Activated CD4-positive, alpha-beta T cell treated with anti-CD3 and anti-CD28 coated beads, Interleukin-2, Interleukin-6, amounts not matched to agents 100 ng/mL and 50 ng/mL, durations not matched to agents 16 hours and 8 hours (primary cell): ENCODE measurements at places on chromosomes 4 and X.
A peak's percentile ranks its signal among the peaks of the same experiment; 100 is the strongest.

- no peak for DNase-seq
Measured at GRCh38 chr4:158722291-158722916, 792 bp downstream of the PPID start.

DNA sequence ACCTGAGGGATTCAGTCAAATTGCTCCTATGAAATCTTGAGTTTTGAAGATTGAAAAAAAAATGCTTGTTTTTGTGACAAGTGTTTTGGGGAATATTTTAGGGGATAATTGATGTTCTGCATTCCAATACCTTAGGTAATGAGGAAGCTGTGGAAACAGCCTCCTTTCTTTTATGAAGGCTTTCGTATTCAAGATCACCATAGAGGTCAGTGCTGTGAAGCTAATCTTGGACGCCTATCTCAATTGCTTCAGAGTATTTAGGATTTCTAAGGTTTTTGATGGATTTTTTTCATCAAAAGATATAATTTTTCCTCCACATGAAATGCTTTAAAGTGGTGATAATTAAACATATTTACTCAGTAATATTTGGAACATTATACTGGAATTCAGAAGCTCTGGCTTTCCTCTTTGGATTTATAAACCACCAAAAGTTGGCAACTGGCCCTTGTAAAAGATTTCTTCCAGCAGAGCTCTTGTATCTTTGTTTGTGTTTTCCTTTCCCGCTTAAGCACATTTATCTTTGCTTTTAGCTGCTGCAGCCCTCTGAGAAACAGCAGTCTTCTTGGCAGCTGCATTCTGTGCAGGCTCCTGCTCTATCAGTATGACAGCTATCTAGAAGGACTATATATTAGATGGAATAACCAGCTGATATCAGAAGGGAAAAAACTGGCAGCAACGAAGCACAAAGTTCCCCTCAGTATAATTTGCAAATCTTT, 63.7 kb downstream of the HMGB2 start:
- no peak for DNase-seq

GRCh38 chrX:82734140-82734539, 774.0 kb upstream of the POU3F4 start:
- DNase-seq = no peak

DNA sequence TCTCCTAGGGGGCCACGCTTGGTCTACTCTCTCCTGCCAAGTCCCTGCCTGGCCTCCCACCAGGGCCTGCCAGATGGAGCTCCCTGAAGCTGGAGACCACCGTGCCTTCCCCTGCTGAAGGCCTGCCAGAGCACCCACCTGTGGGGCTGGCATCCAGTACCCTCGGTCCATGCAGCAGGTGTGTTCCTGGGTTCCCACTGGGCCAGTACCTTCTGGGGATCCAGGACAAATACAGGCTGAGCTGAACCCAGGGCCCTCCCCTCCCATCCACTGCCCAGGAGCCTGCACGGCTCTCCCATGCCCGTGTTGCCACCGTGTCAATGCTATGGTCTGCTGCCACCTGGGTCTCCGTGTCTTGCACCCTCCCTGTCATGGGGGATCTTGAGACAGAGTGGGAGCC, 68.8 kb downstream of the ABLIM2 start:
- no peak for DNase-seq

GRCh38 chrX:137354851-137355250, 211.1 kb upstream of the ZIC3 start:
- DNase-seq = no peak

DNA sequence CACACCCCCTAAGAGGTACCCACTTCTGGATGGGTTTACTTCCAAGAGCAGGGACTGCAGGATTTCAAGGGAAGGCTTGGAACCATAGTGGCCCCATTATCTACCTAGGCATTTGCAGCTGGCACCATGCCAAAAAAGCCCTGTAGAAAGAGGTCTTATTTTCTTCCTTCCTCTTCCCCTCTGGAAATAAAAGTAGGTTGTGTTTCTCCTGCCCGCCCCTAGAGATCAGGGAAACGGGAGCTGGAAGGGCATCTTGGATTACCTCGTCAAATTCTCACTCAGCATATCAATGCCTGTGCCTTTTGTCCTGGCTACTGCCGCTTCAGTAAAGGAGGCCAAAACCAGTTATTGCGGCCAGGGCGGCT, 1.6 kb downstream of the SCD5 start:
- DNase-seq = no peak

DNA sequence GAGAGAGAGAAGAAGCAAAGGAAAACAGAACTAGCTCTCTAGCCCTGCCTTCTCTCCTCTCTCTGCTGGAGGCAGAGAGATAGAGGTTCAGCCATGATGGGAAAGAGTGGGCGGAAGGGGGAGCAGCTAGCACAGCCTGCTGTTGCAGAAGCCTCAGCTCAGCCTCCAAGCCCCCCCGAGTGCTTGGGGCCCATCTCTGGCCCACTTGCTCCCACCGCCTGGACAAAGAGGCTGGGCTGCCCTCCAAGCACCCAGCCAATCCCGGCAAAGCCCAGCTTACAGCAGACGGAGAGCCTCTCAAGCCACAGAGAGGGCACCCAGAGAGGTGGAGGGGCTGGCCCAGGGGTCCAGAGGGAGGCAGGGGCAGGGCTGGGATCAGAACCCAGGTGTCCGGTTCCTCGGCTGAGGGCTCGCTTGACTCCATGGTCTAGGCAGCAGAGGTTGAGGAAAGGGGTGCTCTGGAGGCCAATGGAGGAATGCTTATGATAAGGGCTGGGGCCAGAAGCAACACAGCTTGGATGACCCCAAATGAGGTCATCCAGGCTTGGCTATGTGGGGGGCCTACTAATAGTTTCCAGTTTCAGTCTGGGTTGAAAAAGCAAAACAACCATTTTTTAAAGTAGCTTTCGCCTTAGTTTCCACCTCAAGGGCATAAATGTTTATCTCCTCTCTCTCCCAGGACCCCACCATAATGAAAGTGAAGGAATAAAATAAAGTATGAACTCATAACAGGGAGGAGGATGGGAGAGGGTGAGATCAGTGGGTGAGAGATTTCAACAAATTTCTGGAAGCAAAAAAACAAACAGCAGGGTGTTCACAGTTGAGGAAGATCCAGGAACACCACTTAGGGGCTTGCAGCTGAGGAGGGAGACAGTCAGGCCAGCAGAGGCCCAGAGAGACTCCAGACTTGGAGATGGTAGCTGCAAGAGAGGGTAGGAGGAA, 24.9 kb upstream of the IQSEC2 start:
- no peak for DNase-seq

GRCh38 chr4:73836373-73837279, at the start of gene CXCL6:
TSS of gene CXCL6 (plus strand) at chr4:73836678. CDS start at chr4:73836751, 73 bp downstream.
- no peak for DNase-seq

GRCh38 chr4:100420571-100420970, 97.3 kb downstream of the EMCN start:
- no peak for DNase-seq

- no peak for DNase-seq
Measured at GRCh38 chrX:145609951-145610511, 207.6 kb upstream of the SLITRK2 start.

DNA sequence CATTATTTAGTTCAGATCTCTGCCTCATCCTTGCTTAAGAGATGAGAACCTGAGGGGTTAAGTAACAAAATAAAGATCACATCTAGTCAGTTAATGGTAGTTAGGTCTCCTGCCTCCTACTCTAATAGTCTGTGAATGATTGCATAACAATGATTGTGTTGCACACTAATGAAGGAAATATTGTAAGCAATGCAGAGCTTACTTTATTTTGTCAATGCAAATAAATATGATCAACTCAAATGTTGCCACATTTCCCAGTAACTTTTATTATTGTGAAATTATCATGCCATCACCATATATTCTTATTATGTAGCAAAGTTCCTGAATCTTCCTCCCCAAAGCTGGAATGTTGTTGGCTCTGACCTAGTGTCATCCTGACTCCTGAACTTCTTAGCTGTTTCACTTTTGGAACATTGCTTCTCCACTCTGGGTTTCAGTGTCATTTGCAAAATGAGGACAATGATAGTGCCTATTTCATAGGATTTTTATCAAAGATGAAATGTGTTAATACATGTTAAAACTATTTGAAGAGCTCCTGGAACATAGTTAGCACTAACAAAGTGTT, 17.0 kb upstream of the GABRA4 start:
- DNase-seq = no peak

DNA sequence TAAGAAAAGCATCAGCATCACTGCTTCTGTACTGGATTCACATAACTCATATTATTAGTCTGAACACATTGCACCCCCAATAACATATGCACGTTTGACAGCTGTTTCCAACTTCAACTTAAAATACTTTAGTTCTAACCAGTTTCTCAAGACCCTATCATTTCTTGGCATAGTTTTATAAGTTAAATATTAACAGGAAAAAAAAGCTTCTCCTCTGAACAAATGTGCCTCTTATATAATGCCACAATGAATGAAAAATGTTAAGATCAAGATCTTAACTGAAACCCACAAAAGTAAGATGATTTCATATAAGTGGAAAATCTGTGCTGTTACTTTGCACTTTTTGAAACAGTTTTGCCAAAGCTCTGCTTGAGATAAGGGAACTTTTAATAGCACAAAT, 652.8 kb upstream of the FAM241A start:
- DNase-seq = no peak

- DNase-seq = no peak
Measured at GRCh38 chrX:111511477-111511876, at the start of gene SERTM2. TSS of gene SERTM2 (plus strand) at chrX:111511645. CDS start at chrX:111518858, 7,213 bp downstream.

- DNase-seq = no peak
Measured at GRCh38 chr4:88736264-88736663, 38.6 kb upstream of the NAP1L5 start.

DNA sequence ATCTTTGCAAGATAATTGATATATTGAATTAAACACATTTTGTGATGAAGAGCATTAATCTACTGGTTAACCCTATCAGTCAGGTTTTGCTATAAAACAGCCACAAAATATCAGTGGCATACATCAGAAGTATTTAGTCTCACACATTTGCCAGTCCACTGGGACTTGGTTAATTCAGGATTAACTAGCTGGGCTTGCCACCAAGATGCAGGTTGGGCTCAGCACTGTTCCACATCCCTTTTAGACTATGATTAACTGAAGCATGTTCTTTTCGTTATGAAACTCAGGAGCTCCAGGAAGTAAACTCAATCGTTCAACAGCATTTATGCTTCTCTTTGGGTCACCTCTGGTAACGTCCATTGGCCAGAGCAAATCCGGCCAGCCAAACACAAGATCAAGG, 538.1 kb upstream of the HS3ST1 start:
- DNase-seq = no peak

DNA sequence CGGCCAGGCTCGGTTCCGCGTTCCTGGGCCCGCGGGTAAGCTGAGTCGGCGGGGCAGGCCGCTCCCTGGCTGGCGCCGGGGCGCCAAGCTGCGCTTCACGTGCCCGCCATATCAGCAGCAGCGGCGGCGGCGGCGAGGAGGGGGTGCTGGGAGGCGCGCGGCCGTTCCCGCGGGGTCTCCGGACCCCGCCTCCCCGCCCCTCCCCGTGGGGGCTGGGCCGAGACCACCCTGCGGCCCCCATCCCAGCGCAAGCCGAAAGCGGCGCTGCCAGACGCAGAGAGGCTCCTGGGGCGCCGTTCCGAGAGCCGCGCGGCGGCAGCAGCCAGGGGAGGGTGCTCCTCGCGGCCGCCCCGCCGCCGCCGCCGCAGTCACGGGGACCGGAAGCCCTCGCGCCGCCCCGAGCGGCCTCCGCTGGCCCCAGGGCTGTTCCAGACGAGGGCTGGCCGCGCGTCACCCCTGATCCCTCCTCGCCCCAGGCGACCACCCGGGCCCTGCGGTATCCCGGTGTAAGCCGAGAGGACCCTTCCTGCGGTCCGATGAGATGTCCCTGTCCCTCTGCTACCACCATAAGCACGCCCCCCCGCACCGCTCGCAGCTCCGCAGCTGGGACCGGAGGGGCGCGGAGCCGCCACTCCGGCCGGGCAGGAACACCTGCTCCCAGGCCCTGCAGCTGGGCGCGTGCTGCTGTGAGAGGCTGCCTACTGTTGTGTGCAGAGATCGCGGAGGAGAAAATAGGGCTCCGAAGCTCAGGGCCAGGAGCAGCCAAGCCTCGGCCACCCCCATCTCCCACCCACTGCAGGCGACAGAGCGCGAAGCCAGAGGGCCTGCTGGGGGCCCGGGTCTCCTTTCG, 7.5 kb upstream of the BCOR start:
- DNase-seq = no peak

DNA sequence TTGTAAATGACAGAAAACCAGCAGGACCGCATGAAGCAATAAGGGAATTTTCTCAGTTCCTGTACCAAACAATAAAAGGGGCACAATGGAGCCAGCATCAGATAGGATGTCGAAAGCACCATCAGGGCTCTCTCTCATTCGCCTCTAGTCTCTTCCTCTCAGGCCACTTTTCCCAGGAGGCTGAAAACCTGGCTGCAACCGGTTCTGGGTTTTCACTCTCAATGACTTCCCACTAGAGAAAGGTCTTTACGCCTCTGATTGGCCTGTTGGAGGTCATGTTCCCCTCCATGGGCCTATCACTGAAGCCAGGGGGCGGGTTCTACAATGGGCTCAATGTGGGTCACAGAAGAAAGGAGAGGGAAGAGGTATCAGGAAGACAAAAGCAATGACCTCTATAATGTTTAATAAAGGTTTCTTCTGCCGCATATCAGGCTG, 29.3 kb downstream of the ZNF827 start:
- DNase-seq = no peak

- peak; percentile 75 for DNase-seq
Measured at GRCh38 chr4:84582302-84582987, 482 bp upstream of the CDS1 start.

GRCh38 chrX:134764202-134764785, 106.0 kb upstream of the PLAC1 start:
- DNase-seq = peak; percentile 38

- DNase-seq = no peak
Measured at GRCh38 chrX:14501327-14501726, 28.0 kb upstream of the GLRA2 start.

- peak; percentile 40 for DNase-seq
Measured at GRCh38 chrX:83469551-83469950, 38.5 kb upstream of the POU3F4 start.

GRCh38 chr4:58163156-58163555, 1053.0 kb upstream of the IGFBP7 start:
- no peak for DNase-seq

DNA sequence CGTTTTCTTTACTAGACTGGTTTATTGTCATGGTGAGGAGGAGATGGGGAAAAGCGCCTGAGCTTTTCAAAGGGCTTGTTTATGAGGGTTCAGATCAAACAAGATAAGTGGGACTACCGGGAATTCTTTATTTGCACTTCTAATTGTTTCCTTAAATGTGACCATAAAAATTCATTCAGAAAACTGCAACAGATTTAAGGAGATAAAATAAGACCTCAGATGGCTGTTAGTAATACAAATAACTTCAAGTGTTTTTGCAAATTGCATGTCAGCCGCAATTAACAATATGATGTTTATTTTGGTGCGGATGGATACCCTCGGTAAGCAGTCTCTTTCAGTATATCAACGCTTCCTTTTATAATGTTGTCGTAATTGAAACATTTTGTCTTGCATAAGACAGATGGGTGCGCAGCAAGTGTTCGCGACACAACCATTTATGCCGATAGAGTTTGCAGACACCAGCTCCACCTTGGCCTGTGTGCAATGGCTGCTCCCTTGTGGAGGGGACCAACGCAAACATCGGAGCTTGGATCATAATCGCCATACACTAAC, 151.0 kb downstream of the C4orf33 start:
- DNase-seq = no peak

GRCh38 chr4:1543561-1543960, 137.3 kb upstream of the NKX1-1 start:
- no peak for DNase-seq

GRCh38 chr4:185902654-185903053, 90.7 kb upstream of the SORBS2 start:
- no peak for DNase-seq
